NCI-H1092 treated with DMSO at 0.1 percent for 48 hours (cell line): ENCODE measurements at places on chromosomes 2 and 18.
A peak's percentile ranks its signal among the peaks of the same experiment; 100 is the strongest.

GRCh38 chr18:3814816-3815215 lies 364.8 kb downstream of the TGIF1 start:
- DNase-seq: no peak

DNA sequence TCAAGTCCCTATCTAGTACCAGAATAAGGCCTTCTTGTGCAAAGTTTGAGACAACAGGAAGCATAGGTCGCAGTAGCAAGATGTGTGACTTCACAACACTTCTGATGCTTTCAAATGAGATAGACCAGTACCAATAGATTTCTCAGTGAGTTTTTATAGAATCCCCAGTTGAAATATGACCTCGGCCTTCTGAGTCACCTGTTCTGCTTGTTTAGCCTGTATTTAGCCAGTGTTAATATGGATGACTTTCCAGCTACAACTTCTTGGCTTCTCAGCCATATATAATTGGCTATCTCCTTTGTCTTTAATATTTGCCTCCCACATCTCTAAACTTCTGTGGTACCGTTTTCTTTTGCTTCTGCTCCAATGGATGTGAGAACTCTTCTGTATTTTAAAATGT lies 113.8 kb downstream of the KYNU start:
- no peak for DNase-seq

DNA sequence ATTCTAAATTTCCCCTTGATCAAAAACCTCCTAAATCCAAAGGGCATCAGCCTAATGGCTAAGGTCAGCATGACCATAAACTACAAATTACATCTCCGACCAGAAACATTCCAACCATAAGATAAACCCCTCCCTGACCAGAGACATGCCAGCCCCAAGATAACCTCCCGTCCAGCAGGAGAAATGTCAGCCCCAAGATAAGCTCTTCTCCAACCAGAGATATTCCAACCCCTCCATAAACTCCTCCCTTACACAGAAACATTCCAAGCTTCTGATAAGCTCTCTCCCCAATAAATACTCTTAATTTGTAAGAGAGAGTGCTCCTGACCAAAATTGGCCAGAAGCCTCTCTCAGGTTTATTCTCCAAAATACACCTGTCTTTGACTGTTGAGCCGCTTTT lies 274.0 kb downstream of the RNF152 start:
- no peak for DNase-seq

DNA sequence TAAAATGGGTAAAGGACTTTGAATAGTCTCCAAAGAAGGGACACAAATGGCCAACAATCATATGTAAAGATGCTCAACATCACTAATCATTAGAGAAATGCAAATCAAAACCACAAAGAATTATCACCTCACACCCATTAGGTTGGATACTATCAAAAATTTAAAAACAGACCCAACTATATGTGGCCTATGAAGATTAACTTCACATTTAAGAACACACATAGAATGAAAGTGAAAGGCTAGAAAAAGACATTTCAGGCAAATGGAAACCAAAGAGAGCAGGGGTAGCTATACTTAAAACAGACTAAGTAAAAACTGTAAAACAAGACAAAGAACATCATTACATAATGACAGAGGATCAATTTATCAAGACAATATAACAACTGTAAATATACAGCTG lies 53.5 kb upstream of the ASPRV1 start:
- no peak for DNase-seq

GRCh38 chr2:147030966-147031720 lies 813.7 kb upstream of the ACVR2A start:
- DNase-seq: no peak

DNA sequence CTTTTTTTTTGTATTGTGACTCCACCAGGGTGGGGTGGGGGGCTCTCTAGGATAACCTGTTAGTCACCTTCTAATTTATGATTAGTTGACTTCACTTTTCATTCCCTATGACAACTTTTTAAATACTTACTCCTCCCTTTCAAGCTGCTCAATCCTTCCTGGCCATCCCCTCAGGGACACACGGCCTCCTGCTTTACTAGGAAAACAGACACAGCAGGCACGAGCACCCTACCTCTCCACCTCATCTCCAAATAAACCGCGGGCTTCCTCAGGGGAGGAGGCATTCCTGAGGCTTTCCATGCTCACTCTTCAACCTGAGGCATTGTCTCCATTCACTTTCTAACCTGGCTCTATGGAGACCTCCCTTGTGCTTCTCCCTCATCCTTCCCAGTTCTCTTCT lies 33.0 kb downstream of the B4GALT6 start:
- DNase-seq: no peak

DNA sequence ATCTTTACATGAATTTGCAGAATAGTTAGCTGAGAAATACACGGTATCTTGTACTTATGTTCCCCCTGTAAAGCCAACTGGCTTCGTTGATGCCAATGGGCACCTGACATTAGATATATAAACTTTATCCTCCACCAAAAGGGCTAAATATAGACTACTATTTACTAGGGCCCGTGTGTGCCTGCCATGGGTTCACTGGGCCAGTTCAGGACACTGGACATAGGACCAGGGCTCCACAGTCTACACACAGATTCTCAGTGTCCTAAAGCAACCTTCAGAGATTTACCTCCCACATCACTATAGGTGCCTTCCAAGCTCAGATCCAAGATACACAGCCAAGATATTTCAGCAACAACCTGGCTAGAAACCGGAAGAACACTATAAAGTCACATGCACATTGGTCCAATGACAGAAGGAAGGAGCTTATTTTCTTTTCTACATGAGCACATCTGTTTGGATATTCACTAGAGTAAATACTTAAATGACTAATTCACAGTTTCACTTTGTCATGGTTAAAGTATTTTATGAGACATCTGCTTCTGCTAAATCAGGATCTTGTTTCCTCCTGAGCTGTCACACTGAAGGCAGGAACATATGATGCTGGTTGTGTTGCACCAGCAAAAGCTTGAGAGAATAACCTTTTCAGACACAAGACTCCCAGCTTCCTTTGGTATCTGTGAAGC lies 95.1 kb downstream of the MYO5B start:
- DNase-seq: no peak

- DNase-seq: peak; percentile 79
These were observed at the start of gene NFE2L2 for GRCh38 chr2:177264693-177265587. TSS of gene NFE2L2 (minus strand) at chr2:177264727. CDS start at chr2:177264576, 151 bp downstream.

DNA sequence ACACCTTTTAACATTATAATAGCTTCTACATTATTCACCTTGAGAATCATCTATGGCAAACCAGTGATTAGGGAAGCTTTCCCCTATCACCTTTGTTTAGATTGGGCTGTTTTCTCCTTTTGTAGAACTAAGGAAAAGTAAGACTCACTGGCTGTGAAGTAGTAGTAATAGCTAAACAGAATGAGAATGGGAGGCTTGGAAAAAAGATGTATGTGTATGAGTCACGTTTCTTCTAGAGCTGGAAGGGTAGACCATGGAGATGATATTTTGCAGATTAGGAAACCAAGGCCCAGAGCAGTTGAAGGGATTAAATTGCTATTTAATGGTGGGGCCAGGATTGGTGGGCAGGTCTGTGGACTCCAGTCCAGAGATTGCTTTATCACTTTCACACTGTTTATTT lies 214.5 kb downstream of the MCFD2 start:
- DNase-seq: no peak

- DNase-seq: no peak
These were observed 66.5 kb downstream of the COLEC12 start for GRCh38 chr18:433960-434359.

DNA sequence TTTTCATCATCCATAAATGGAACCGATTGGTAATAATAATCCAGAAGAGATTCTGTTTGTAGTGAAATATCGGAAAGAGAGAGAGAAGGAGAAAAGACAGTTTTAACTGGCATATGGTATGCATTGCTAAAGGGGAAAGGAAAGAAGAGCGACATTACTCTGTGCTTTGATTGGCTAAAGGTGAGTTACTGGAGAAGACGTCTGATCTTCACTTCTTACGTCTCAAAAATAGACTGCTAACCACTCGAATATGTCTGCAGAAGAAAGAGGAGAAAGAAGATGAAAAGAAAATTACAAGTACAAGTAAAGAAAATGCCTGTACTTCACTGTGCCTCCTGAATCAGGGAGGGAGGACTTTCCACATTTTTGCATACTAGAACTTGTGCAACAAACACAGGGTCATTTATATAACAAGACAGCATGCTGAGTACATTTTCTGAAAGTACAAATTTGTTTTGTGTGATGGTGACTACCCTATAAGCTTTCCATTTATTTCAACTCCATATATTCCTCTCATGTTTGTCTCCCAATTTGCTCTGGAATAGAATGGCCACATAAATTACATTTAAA lies 787.2 kb downstream of the RNF144A start:
- no peak for DNase-seq

- DNase-seq: no peak
These were observed 63.9 kb upstream of the ACVR1 start for GRCh38 chr2:157940024-157940423.

GRCh38 chr2:226993171-226993570 lies 157.3 kb downstream of the RHBDD1 start:
- DNase-seq: no peak

- peak; percentile 28 for DNase-seq
These were observed 1060.6 kb upstream of the FANCL start for GRCh38 chr2:59301466-59302402.

DNA sequence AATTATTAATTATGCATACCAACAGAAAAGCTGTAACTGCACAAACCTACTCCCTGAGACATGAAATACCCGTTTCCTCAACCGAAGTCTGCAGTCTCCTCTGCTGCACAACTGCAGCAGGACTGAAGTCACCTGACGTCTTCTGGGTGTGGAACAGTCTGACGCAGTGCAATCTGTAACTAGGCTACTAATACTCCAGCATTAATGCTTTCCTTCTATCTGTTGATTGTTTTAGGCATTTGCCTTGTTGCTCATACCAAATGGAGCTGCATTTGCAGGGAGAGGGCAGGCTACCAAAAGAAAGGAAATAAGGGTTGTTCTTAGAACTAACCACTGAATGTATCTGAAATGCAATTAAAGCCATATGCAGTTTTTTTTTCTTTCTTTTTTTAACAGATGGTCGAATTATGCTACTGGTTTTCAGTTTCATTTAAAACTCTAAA lies 40.1 kb downstream of the RTN4 start:
- DNase-seq: no peak

DNA sequence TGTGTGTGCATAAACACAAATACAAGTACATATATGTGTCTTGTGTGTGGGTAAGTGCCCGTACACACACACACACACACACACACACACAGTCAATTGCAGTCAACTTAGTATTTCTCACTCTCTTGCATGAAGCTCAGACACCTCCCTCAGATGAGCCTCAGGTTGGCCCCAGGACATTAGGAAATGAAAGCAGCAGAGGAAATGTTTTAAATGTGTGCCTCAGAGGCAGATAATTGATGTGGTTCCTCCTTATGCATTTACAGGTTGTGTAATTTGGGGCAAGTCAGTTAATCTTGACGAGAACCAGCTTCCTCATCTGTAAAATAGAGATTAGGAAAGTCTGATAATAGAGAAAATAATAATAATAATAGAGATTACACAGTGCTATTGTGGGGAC lies 814.0 kb upstream of the ID2 start:
- DNase-seq: no peak

GRCh38 chr2:104889960-104890684 lies 36.2 kb downstream of the POU3F3 start:
- DNase-seq: no peak

DNA sequence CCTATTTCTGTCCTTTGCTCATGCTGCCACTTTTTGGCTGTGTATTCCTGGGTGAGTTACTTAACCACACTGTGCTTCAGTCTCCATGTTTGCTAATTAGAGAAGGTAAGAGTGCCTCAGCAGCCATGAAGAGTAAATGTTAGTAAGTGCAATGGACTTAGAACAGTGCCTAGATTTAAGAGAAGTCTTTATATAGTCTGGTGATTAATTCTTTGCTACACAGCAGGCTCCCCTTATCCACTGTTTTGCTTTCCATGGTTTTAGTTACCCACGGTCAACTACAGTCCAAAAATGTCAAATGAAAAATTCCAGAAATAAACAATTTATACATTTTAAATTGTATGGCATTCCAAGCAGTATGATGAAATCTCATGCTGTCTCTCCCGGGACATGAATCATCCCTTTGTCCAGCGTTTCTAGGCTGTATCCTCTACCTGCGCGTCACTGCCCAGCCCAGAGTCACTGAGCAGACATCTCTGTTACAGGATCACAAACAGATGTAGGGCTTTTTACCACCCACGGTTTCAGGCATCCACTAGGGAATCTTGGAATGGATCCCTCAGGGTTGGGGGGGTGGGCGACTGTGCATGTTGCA lies 91.0 kb downstream of the CTIF start:
- no peak for DNase-seq

DNA sequence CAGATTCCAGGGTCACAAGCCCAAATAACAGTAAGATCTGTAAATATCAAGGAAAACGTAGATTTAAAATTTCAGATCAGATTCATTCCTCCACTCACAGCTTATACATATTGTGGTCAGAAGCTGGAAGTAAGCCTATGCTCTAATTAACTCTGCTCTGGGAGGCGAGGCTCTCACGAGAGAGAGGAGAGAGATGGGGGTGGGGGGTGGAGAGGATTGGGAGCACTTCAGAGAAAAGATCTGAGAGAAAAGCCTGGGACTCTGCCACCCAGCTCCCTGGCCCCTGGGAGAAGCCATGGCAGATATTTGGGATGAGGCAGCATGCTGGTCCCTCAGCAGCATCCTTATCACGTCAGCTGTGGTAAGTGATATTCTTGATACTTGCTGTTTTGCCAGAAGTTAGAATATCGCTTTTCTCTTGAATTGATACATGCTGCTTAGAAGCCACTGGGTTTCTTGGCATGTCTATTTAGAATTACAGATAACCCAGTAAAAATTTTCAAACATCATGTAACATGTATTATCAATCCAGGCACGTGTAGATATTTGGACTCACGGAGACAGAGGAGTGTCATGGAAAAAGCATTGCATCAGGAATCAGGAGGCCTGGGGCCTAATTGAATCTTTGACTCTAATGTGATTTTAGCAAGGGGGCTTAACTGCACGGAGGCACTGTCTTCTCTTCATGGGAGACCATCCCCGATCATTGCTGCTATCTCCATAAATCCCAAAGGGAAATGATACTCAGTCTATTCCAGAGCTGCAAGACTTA lies 265.4 kb downstream of the HRH4 start:
- DNase-seq: no peak

DNA sequence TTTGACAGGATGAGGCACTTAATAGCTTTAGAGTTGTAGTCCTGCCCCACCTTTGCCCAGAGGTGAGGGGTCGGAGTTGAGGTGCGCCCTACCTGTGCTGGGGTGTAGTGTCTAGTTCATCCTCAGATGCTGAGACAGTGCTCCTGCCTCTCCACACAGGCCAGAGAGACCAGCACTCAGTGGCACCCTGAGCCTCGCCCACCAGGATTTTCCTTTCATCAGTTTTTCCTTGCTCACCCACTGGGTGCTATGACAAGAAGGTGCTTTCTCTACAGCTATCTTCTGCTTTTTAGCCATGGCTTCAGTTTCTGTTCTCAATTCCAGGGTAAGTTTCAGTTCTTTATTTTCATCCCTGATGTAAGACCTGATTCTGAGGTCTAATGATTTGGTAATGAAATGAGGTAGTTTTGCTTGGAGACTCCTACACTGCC lies 16.8 kb upstream of the TMEM131 start:
- DNase-seq: no peak
